ENCODE measurements at places on chromosomes 6 and 20. TPM values are rescaled to one million over a fixed set of nuclear protein-coding genes. Genes with fewer than 3 reads are reported as not detected.

DNA sequence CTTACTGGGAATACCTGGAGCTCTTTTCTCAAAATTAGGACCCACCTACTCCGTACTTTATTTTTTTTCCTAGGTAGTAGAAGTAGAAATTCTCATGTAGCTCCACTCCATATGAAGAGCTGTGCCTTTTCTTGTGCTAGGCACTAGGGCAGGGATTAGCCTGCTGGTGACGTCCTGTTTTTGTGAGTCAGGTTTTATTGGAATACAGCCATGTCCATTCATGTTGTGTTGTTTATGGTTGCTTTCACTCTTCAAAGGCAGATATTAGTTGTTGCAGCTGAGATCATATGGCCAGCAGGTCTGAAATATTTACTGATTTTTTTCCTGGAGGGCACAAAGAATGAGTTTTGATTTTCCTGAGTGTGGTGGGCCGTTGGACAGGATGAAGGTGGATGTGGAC lies 20.5 kb downstream of the XRN2 start:
- peak; percentile 99 for ATAC-seq

DNA sequence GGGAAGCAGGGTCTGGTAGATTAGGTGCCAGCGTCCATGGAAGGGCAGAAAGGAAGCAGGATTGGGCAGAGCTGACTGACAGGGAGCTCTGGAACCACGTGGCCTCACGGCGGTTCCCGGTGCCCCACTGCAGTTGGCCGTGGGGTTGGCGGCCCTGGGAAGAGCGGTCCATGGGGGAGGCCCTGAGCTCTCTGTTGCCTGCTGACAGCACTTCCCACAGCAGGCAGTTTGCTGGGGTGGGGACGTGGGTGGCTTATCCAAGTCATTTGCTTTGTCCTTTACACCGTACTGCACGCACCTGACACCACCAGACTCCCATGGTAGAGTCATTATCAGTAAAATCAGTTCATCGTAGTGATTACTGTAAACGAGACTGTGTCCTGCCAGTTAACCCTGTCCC lies 56.1 kb downstream of the RPP40 start:
- no peak for ATAC-seq

- no peak for ATAC-seq
Measured at GRCh38 chr6:26155061-26155930, 68.1 kb downstream of the HFE start.

DNA sequence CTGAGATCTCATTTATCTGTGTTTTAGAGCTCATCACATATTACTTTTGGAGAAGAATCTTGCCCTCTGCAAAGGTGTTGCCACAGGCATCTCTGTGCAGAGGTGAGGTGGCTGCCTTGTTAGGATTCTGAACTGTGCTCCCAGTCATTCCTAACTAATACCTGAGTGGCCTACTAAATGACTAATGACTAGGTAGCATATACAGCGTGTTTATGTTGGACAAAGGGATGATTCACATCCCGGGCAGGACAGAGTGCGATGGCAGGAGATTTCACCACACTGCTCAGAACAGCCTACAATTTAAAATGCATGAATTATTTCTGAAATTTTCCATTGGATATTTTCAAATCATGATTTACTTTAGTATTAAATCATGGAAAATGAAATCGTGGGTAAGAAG lies 23.1 kb upstream of the CGA start:
- ATAC-seq: no peak

- ATAC-seq: peak; percentile 30
Measured at GRCh38 chr6:145141572-145141971, 593.7 kb downstream of the EPM2A start.

DNA sequence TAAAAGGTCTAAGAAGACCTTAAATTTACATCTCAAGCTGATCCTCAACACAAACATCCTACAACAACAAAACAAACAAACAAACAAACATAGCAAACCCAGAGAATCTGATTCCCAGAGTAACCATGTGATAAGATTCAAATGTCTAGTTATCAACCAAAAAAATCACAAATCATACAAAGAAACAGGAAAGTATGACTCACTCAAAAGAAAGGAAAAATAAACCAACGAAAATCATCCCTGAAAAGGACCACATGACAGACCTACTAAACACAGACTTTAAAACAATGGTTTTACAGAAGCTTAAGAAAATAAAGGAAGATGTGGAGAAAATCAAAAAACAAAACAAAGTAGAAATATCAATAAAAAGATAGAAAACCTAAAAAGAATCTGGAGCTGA lies 18.1 kb downstream of the VNN1 start:
- ATAC-seq: no peak

DNA sequence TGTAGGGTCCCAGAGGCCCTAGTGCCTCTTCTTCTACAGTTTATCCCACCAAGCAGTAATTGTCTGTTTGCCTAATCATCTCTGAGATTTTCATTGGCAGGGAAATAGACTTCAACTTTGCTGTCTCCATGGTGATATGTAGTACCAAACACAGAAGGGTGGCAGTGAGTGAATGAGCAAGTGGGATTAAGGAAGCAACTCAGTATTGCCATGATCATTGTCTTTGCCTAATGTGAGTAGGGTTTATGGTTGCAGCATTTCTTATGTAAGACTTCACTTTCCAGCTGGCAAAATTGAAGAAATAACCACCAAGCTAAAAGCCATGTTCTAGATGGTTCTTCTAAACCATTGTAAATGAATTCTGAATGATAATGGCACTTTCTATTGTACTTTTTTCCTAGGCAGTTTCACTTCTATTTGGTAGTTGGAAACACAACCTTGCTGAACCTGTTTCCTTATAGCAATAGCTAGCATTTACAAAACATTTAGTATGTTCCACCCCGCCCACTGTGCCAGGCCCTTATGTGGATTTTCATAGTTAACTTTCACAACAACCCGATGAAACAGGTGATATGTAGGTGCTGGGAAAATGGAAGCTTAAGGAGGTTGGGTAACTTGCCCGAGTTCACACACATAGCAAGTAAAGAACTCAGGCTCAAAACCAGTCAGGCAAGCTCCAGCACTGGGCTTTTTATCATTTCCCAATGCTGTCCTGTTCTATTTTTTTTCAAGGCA lies 32.0 kb downstream of the ZC2HC1B start:
- no peak for ATAC-seq

The SUN5 gene
- total RNA-seq: not detected

The LIME1 gene
- total RNA-seq: 7.3 TPM

The TSPO2 gene
- not detected for total RNA-seq

The MYB gene
- 0.22 TPM for total RNA-seq

The RBBP8NL gene
- total RNA-seq: 0.20 TPM

The RIN2 gene
- 18.0 TPM for total RNA-seq
